NCI-H1436 (cell line): ENCODE measurements at places on chromosomes 3 and 15.

- no peak for DNase-seq
These were observed 68.0 kb downstream of the FNDC3B start for GRCh38 chr3:172107403-172107802.

- no peak for DNase-seq
These were observed 56.6 kb upstream of the CTDSPL2 start for GRCh38 chr15:44370830-44371229.

- DNase-seq, result no peak
These were observed 37.5 kb upstream of the CHST2 start for GRCh38 chr3:143081844-143082778.

DNA sequence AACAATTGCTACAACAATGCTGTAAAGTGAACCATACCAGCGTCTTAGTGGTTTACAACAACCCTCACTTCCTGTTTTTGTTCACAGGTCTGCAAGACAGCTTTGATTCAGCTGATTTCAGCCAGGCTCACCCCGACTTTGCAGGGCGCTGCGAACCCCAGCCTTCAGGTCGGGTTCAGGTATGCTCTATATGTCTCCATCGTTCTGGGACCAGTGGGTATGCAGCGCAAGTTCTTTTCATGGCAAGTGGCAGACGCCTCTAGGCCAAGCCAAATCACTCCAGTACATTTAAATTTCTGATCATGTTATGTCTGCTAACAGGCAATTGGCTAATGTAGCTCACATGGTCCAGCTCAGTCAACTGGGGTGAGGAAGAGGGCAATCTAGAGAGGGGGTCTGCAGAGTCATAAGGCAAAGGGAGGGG is 52.4 kb upstream of the RGMA start:
- no peak for DNase-seq

- DNase-seq, result no peak
These were observed 270.5 kb downstream of the FAM43A start for GRCh38 chr3:194955979-194956696.

DNA sequence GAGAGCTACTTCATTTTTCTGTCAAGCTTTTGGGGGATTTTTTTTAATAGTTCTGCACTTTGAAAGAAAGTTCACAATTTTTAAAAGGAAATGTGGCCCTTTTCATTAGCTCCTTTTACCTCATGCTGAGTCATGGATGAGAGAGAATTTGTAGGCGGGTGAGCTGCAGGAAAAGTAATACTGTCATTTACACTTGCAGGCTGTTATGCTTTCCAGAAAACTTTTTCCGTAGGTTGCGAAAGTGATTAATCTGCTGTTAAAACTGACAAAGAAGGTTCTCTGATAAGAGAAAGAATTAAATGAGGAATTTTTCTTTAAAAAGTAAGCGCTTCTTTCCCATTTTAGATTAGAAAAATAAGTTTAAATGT is 430.2 kb downstream of the LPP start:
- DNase-seq, result no peak

DNA sequence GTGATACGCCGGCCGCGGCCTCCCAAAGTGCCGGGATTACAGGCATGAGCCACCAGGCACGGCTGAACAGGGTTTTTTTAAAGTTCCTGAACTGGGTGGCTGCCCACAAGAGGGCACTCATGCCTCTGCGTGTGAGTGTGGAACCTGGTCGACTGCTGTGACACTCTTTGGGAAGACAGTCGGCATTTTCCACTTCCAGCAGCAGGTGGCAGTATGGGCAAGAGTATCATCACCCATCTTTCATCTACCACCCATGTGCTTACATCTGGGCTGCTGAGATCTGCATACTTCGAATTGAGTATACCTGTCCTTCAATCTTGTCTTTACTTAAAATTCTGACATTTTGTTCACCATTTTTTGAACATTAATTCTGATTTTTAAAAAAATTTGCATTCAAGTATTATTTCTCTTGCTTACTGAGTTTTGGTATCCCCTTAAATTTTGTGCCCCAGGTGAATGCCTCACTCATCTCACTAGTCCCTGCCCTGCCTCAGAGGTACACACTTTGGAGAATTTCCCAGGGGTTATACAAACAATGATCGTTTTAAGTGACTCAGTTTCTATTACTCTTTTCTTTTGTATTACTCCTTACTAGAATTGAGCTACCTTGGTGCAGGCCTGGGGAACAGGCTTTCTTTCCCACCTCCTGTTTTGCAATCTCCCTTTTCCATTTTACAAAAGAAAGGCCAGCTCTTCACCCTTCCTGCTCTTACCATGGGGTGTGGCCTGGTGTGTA is 11.8 kb downstream of the CLEC3B start:
- peak; percentile 67 for DNase-seq

DNA sequence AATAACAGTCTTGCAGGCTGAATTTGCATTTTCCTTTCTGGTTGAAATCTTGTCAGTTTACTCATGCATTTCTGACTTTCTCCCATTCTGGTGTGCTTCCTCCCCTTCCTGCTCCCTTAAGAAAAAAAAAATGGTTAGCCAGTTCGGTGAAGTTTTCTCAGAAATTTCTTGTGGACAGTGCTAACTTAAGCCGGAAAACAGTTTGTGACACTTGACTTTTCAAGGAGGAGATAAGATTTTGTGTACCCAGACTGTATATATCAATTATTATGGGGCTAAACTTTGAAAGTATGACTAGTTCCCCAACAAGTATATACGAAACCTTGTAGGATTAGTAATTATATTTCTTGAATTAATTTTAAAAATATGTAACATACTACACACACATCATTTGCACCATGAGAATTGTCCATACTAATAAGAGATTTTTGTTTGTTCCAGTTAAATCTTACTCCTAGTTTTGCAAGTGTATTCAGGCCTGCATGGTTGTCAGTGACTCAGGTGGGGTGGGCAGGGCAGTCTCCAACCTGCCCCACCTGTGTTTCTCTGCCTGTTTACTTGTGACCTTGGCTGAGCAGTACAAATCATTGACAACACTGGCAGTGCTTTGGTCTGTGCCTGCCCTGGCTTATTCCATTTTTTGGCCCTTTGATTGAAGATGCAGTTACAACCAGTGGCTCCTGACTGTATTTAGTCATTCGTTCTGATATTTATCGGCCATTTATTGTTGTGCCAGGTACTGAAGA is 19.1 kb downstream of the UBE2E1 start:
- DNase-seq, result no peak

DNA sequence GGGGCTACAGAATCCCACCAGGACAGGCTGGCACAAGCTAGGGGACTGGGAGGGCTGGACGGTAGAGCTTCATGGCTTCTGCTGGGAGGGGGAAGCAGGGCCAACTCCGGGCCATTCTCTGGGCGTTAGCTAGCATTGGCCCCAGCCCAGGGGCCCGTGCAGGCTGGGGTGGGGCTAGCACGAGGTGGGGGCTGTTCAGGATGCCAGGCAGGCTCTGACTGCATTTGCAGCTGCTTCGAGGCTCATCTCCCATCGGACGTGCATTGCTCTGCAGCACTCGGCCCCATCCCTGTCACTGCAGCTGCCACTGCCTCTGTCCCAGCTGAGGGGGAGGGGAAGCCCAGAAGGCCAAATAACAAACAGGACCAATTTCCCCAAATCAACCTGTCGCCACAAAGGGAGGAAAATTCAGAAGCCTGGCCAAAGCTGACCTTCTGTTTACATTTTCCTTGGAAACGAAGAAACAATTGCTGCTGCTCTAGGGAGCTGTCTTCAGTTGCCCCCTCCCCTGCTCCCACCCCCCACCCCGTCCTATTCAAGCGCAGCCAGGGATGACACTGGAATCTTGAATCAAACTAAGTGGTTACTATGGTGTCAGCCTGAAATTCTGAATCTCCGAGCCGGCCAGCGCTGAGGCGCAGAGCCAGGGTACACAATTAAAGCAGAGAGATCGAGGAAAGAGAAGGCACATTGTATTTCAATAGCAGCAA is 138.8 kb upstream of the PRR20G start:
- no peak for DNase-seq
